ENCODE measurements at places on chromosomes 7 and 10. TPM values are rescaled to one million over a fixed set of nuclear protein-coding genes. Genes with fewer than 3 reads are reported as not detected.

The SLC18A3 gene
- 4.6 TPM for total RNA-seq

The FAM180A gene
- not detected for total RNA-seq

The PRKAR2B gene
- total RNA-seq = 7.6 TPM

The CASTOR2 gene
- total RNA-seq = 21.3 TPM

DNA sequence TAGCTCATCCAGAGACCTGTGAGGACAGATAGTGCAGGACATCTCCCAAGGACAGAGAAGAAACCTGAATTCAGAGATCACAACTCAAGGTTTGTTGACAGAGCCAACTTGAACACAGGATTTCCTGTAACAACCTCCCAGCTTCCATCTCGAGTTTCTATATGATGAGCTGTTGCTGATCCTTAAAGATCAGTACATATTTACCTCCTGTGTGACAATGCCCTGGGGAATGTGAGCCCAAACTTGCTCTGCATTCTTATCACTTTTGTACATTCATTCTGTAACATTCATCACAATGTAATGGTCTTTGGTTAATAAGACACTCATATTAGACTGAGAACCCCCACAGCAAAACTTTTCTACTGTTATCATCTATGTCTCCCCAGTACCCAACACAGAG, 468.6 kb downstream of the XPNPEP1 start:
- DNase-seq = no peak

GRCh38 chr7:13560441-13560840, 429.0 kb downstream of the ETV1 start:
- DNase-seq = peak; percentile 55

GRCh38 chr7:47905076-47905920, 43.0 kb downstream of the PKD1L1 start:
- DNase-seq = peak; percentile 67

DNA sequence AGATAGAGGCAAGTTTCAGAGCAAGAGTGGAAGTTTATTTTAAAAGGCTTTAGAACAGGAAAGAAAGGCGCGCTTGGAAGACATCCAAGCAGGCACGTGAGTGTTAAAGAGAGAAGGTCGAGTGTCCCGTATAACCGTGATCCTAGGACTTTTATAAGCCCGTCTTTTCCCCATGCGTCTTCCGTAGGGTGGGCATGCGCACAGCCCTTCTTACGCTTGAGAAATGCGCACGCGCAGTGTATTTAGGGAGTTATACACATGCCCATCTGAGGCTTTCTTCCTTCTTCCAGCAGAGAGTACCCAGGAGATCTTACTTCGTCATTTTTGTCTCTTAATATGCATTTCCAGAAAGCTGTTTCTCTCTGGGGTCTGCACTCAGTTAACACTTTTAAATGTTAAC, 52.4 kb downstream of the CALD1 start:
- DNase-seq = no peak

DNA sequence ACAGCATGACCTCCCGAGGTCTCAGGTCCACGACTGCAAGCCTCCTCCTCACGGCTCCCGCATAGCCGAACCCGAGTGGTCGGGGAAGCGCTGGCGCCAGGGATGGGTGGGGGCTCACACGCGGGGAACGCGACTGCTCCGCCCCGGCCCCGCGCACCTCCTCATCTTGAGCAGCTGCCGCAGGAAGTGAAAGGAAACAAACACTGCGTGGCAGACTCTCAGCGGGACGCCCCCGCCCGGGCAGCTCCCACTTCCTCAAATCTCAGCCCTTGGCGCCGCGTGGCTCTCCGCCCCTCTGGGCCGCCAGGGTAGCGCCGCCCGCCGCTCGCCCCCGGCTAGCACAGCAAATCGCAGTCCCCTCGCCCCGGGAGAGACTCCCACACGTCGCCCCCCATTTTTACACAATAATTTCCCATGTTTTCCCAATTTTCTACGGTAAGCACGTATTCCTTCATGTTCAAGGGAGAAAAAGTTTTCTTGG, at the start of gene TMEM243:
TMEM243 (minus strand) TSS at position 188 of the 481 bp plus-strand sequence. CDS start 229 bp downstream, outside the sequence.
- DNase-seq = peak; percentile 65

DNA sequence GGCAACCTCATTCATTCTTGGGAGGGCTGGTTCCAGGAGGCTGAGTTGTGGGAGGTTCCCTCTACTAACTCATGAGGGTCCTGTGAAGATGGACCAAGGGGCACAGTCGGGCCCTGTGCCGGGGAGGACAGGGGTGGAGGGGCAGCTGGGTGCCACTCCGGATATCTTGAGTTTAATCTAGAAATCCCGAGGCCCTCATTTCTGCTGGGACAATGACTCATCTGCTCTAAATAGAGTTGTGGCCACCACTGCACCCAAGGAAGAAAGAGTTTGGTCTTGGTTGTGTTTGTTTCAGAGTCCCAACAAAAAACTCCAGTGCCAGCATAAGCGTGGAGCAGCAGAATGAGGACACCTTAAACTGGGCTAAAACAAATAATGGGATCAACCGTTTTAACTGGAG, 82.4 kb downstream of the EBF3 start:
- DNase-seq = no peak

DNA sequence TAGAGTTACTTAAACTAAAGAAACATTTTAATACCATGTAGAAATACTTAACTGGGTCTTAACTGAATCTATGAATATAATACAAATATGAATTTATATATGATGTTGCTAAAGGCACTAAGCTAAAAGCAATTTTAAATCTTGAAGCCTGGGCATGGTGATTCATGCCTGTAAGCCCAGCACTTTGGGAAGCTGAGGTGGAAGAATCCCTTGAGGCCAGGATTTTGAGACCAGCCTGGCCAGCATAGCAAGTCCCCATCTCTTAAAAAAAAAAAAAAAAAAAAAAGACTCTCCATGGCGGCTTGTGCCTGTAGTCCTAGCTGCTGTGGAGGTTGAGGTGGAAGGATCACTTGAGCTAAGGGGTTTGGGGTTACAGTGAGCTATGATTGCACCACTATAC, 95.3 kb downstream of the CCSER2 start:
- DNase-seq = no peak

DNA sequence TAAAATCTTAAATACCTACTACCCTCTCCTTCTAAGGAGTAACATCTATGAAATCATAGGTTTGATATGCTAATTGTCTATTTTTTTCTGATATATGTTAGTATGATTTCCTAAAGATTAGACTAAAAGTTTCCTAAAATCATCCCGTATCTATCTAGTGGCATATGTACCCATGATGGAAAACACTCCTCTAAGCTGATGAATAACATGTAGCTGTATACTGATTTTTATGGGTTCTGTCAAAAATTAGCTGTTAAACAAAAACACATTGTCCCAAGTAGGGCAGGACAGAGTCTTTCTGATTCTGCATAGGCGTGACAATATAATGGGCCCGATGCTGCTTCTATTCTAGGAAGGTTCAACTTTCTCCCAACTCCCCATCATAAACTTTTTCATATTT, 79.9 kb downstream of the ADAM22 start:
- no peak for DNase-seq

DNA sequence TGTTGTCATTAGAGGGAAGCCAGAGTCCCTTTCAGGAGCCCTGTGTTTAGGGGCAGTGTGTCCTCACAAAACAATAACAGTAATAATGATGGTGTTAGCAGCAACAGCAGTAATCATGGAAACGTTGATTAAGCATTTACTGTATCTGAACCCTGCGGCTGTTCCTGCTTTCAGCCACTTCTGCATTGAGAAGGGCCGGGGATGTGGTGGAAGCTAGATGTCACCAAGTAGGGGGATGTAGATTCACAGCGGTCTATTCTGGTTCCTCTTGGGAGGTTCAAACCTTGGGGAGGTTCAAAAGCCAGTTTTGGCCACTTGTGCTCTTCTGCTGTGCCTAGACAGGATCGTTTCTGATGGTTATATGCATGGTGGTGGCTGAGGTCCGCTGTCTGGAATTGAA, 44.8 kb downstream of the PRPF18 start:
- no peak for DNase-seq

DNA sequence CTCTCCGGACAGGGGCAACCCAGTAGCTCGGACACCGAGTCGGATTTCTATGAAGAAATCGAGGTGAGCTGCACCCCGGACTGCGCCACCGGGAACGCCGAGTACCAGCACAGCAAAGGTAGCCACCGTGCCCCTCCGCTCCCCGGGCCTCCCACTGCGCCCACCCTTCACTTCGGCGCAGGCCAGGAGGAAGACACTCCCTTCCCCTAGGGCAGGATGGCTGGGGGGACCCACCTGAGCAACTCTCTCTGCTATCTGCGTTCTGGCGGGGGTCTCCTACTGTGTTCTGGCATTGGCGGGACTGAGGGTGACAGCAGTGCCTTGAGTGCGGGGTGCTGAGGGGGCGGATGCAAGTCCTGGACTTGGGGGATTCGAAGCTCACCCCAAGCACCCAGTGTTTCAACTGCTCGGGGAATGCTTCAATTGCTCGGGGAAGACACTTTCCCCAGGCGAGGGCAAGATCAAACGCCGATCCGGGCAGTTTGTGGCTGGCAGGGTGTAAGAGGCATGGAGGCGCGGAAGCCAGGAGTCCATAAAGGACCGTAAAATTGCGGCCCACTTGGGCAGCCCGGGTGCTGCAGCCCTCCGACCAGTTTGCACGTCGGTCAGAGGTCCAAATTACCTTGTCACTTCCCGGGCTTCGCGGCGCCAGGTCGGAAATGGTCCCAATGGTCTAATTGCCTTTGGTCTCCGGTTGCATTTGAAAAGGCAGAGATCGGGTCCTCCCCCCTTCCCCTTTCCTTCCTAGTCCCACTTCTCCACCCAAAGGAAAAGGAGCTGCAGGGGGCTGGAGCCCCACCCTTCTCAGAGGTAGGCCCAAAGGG, 950 bp downstream of the EVX1 start:
- no peak for DNase-seq

DNA sequence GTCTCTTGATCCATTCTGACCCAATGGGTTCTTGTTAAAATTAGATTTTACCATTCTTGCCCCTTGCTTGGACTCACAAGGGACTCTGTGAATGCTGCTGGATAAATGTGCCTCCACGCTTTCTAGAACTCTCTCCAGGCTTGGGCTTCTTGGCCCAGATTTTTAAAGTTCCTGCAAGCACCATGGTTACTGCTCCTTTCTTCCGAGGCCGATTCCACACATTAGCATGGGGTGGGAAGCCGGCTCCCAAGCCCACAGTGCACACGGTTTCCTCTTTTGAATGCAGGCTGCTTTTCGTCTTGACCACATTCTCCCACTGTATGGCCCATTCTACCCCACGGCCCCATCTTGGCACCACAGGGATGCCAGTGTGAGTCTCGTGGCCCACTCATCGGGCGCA, 174.3 kb upstream of the PITRM1 start:
- DNase-seq = no peak

DNA sequence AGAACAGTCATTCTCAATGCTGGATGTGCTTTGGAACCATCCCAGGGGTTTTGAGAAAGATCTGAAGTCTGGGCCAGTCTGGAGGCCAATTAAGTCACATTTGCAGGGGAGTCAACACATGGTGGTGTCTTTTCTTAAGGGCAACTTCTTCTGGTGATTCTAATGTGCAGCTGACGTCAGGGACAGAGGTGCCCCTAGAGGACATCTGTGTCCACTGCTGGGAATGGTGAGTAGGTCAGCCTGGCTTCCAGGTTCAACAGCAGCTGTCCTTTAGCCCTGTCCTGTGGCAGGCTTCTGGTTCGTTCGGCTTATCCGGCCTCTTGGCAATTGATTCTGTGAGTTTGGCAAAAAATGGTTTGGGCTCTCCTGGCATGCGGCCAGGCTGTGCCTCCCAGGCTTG, 269.7 kb upstream of the HABP2 start:
- DNase-seq = no peak

DNA sequence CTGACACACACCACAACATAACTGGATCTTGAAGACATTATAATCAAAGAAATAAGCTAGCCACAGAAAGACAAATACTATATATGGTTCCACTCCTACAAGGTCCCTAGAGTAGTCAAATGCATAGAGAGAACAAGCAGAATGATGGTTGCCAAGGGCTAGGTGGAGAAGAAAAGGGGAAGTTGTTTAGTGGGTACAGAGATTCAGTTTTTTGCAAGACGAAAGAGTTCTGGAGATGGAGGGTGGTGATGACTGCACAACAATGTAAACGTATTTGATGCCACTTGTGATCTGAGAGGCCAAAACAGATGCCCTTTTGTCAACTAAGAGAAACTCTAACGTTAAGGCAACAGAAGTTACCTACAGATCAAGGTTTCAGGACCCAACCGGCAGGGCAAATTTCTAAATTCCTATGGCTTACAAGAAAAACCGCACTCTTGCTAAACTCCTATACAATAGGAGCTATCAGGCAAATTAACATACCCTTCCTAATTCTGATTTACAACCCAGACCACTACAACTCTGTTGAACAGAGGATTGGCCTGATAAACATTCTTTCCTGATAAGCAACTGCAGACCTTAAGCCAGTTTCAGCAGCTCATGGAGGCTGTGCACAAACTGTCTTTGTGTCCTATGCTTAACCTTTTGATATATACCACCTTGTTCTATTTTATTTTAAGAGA, 69.0 kb downstream of the FAM107B start:
- DNase-seq = no peak

DNA sequence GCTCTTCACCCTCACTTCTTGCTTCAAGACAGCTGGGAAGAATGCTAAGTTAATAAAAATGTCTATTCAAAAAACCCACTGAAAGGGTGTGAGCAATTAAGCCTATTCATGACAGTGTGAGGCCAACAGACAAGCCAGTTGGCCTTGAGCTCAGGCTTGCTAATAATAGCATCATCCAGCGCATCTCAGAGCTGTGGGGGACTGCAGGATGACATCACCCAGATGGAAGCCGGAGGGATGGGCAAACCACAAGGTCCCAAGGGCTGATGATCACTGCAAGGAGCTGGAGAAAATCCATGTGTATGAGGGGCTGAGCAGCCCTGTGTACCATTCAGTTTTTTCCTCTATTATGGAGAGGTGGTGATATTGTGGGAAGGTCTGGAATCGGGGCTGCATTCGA, 770.4 kb downstream of the TNS3 start:
- peak; percentile 95 for DNase-seq

- no peak for DNase-seq
Observed at GRCh38 chr7:17396692-17397091, 98.2 kb downstream of the AHR start.

DNA sequence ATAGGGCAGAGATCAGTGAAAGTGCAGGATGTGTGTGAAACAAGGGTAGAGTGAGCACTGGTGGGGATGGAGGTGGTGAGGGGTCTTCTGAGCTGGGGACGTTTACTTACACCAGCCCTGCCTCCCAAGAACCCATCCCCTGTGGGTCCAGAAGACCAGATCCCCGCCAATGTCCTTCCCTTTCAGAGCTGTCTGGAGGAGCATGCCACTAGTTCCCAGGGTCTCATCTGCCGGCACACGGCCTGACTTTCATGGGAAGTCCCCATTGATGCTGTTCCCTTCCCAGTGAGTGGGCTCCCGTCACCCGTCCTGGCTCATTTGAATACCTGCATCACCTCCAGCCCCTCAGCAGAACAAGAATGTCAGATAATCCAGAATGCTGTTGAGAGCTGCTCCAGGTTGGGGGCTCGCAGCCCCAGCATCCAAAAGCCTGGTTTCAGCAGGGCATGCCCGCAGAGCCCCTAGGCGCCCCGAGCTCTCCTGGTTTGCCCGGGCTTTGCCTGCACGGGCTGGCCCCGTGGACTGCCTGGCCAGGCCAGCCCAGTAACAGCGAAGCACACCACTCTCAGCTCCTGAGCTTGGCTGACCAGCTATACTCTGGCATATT, 246.7 kb downstream of the MGMT start:
- no peak for DNase-seq

GRCh38 chr10:100349087-100349486, 2.1 kb downstream of the SCD start:
- DNase-seq = no peak

- no peak for DNase-seq
Observed at GRCh38 chr7:39086638-39087360, 109.1 kb downstream of the POU6F2 start.

- no peak for DNase-seq
Observed at GRCh38 chr7:44216521-44217222, 15.9 kb downstream of the YKT6 start.

Measured in astrocyte (in vitro differentiated cells and primary cell).